ENCODE measurements at places on chromosomes 2 and 18. TPM values are rescaled to one million over a fixed set of nuclear protein-coding genes. Genes with fewer than 3 reads are reported as not detected.

Gene RIT2
- total RNA-seq, result 0.44 TPM

Gene RTP5
- not detected for total RNA-seq

Gene SLC16A14
- 12.5 TPM for total RNA-seq

Gene EFHD1
- 4.8 TPM for total RNA-seq

Gene ALPP
- total RNA-seq, result not detected

Gene CRYGC
- not detected for total RNA-seq

Gene SCN3A
- total RNA-seq, result 2.1 TPM

Gene EHBP1
- total RNA-seq, result 136 TPM

Gene CIB4
- 0.60 TPM for total RNA-seq
